Retinal pigment epithelial cell (primary cell): ENCODE measurements at places on chromosomes 6 and 20.

- DNase-seq, result no peak
Observed at GRCh38 chr20:19830211-19830785, 72.2 kb downstream of the RIN2 start.

GRCh38 chr6:34249469-34250261, 859 bp upstream of the SMIM29 start:
- DNase-seq, result no peak

DNA sequence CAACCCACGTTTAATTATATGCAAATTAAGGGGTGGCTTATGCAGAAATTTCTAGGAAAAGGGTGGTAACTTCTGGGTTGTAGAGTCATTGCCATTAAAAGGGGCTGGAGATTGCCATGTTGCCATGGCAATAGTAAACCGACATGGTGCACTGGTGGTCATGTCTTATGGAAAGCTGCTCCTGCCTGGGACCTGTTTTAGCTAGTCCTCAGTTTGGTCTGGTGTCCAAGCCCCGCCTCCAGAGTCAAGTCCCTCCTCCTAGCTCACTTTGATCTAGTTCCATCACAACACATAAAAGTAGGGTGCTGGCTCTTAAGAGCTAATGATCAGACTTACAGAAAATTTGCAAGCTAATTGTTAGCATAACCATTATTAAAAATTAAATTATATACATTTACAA, 5.3 kb downstream of the SLC22A2 start:
- no peak for DNase-seq

DNA sequence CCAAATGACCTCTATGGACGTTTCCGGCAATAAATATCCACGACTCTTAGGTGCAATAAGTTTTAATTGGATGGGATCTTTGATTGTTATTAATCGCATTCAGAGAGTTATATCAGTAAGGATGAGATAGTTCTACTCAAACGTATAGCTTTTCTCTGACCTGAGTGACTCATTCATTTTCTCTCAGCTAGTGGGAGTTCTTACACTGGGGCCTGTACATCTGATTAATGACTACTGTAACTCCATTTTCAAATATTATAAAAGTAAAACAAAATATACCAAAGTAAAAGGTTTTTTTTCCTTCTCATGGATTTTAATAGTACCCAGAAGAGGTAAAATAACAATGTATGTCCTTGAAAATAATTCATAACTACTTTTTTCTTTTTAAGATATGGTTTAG, 41.1 kb upstream of the SAMD5 start:
- no peak for DNase-seq

DNA sequence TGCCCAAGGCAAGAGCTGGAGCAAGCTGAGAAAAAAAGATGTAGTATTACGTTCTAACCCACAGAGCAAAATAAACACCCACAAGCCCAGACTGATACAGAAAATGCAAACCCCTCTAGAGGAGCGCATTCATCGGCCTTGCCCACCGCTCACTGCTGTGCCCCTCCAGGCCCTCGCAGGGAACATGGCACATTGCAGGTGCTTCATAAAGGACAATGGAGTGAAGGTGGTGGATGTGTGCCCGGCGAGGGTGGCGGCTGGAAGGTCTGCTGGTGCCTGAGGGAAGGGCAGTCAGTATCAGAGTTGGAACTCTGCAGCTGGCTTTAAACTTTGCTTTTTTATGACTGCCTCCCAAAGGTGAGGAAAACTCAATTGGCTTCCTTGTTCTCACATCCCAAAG, 18.5 kb upstream of the IRF4 start:
- no peak for DNase-seq

GRCh38 chr6:7615611-7616383, 25.8 kb downstream of the SNRNP48 start:
- DNase-seq, result no peak

DNA sequence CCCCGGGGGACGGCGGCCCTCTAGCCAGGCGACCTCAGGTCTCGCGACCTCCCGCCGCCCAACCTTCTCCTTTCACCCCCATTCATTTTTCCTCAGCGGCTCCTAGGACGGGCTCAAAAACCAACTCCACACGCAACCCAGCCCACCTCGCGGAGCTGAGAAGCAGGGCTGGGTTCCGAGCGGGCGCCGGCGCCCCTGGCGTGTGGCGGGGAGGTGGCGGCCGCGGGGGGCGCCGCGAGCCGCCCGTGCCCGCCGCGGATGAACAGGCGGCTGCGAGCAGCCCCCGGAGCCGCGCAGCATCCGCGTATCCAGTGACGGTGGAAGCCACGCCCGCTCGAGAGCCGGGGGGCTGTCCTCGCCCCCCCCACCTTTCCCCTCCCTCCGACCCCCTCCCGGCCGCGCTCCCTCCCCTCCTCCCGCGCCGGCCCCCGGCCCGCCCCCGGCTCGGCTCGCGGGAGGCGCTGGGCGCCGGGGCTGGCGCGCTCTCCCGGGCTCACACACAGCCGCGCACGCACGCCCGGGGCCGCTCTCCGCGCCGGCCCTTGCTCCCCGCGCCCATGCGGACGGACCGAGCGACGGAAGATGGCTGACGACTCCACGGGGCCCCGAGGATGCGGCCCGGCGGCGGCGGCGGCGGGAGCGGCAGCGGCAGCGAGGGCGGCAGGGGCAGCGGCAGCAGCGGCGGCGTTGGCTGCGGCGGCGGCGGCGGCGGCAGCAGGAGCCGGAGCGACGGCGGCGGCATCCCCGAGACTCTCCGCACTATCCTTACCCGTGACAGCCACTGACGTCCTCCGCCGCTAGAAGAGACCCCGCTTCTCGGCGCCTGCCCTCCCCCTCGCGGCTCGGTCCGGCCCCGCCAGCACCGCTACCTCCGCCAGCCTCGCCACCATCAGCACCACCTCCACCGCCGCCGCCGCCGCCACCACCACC, at the start of gene SOBP:
Gene SOBP (plus strand): TSS at position 482 of the 930 bp plus-strand sequence. CDS start 500 bp downstream, outside the sequence.
- no peak for DNase-seq

DNA sequence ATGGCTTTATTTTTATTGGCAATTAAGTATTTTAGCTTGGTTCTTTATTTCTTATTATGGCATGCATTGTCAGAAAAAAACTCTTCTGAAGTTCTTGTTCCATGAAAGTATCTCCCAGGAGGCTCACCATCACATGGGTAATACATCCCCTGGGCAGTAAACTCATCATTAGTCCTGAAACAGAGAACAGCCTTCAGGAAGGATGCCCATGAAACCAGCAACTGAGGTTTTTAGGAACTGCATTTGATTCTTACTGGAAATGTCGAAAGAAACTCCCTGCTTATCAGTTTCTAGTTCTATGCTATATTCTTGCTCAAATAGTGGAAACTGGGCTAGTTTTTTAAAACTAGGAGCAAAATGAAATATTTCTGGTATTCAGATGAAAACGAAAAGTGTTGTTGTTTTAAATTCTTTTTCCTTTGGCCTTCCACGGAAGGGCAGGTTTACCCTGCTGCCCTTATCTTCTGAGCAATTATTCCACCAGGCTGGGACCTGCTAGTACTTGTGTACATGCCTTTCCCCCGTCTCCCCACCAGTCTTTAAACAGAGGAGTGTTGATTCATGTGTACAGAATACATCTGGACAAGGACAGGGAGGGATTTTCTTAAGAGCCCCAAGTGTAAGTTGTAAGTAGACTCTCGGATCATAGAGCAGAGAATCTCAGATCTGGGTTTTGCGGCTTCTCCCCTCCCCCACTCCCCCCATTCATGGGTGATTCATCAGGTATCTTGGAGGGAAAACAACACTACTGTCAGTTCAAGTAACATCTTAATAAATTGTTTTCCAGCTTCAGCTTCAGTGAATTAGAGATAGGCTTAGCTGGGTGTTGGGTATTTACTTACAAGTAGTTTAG, 81.5 kb downstream of the RTN4IP1 start:
- DNase-seq, result peak; percentile 59

- DNase-seq, result no peak
Observed at GRCh38 chr6:166446146-166446545, 63.4 kb upstream of the MPC1 start.

- no peak for DNase-seq
Observed at GRCh38 chr6:39314273-39314795, at the start of gene KCNK17. KCNK17 (minus strand) TSS chr6:39314419; CDS start chr6:39314320, 99 bp downstream.

DNA sequence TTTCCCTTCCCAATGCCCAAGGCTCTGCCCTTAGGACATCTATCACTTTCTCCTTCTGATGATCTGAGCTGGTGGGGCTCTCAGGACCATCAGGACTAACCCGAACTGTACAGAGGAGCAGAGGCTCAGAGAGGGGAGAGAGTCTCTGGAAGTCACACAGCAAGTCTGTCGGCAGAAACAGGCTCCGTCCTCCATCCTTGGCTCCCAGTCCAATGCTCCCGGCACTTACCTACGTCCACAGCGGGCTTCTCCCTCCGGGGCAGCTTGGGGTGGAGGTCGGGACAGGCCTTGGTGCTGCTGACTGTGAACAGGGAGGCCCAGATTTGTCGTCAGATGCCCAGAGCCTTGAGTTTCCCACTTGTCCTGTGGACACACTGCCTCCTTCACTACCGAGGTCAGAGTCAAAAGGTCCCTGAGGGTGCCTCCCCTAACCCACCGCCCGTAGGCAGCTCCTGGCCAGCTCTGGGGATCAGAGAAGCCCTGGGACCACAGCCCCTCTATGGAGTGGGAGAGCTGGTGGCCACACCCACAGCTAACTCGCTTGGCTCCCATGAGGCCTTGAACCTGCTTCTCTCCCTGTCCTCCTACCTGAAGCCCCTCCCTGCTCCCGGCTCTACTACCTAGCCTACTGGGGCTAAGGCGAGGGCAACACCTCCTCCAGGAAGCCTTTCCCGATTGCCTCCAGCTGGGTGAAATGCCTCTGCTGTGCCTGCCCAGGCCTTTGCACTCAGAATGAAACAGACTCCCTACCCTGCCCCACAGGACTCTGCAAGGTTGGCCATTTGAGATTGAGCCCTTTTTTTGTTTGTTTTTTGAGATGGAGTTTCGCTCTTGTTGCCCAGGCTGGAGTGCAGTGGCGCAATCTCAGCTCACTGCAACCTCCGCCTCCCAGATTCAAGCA, 22.6 kb downstream of the VSTM2L start:
- DNase-seq, result no peak

DNA sequence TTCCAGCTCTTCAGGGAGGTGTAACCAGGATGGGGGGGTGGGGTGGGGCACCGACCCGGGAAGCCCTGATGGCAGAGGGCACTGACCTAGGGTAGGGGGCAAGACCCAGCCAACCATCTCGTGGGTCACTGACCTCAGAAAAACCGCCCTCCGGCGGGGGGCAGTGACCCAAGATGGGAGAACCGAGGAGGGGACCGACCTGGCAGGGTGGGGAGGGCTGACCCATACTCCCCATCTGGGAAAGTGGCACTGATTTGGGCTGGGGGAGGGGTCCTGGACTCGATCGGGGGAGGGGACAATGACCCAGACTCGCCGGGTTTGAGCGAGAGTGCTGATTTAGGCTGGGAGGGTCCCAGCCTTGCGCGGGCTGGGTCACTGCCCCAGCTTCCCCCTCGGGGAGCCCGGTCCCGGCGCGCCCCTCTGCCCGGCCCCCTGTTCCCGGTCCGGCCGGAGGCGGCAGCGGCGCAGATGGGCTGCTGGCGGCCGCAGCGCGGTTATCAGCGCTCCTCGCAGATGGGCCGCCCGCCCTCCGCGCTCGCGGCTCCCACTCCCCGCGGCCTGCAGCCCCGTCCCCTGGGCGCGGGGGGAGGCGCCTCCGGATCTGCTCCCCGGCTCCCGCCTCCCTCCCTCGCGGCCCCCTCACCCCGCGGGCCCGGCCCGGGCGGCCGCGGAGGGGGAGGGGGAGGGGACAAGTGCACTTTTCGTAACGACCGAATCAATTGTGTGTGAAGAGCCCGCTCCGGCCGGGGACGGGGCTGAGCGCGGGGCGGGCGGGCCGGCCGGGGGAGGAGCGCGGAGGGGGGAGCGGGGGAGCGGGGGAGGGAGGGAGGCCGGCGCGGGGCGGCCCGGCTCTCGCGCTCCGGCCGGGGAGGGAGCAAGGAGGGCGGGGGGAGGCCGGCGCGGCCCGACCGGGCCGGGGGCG, 2.2 kb downstream of the NOL4L start:
- DNase-seq, result no peak

GRCh38 chr6:122755901-122756300, 23.6 kb upstream of the FABP7 start:
- no peak for DNase-seq

- DNase-seq, result no peak
Observed at GRCh38 chr6:104014163-104014959, 845.4 kb downstream of the HACE1 start.

DNA sequence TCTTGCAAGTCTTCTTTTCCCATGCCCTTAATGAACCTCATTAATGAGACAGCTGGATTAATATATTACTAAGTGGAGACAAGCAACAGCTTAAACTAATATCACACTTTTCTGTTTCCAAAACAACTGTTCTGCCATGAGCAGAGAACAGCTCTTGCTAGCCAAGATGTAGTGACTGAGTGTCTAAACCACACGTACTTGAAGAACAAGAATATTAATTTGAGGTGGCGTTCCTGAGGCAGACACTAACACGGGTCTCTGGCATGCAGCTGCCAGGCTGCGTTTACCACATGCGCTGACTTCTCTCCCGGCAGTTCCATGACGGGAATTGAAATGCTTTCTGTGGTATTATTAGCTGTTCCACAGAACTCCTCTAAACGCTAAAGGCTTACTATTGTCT, 80.6 kb downstream of the FNDC1 start:
- peak; percentile 5 for DNase-seq

DNA sequence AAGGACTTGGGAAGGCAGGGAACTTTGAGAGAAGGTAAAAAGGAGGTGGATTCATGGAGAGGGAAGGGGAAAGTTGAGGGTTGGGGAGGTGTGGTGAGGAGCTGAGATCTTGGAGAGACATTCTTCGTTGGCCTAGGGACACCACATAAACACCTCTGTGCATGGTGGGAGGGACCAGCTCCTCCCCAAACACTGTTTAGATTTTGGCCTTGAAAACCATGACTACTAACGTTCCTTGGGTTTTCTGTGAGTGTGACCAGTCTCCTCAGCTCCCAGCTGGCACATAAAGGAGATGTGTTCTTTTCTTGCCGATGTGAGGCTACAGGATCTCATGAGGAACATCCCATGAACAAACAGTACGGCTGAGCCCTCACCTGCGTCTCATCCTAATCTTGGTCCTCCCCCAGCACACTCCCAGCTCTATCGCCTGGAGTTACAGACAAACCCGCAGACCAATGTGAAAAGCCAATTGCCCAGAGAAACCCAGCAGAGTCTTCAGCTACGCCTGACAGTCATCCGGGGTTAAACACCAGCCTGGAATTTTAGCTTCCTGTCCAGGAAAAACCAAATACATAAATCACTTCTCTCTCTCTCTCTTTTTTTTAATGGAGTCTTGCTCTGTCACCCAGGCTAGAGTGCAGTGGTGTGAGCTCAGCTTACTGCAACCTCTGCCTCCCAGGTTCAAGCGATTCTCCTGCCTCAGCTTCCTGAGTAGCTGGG, 22.0 kb upstream of the DDR1 start:
- no peak for DNase-seq

GRCh38 chr20:46773680-46774079, 64.2 kb downstream of the SLC2A10 start:
- no peak for DNase-seq
